NCI-H774 (cell line): ENCODE measurements at places on chromosomes 6 and 20.

DNA sequence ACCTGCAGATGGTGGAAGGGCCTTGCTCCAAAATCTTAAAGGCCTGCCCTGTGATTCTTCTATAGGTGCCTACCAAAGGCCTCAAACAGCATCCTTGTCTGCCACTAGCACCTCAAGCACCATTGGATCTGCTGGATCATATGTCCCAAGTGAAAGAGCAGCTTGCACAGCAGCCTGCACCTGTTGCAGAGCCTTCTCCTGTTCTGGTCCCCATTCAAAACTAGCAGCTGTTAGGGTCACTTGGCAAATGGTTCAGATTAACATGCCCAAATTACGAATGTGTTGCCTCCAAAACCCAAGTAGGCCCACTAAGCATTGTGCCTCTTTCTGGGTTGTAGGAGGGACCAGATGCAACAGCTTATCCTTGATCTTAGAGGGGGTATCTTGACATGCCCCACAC lies 99.6 kb upstream of the F13A1 start:
- DNase-seq: no peak

- DNase-seq: peak; percentile 87
These were observed 41.1 kb upstream of the OSTM1 start for GRCh38 chr6:108115598-108116058.

DNA sequence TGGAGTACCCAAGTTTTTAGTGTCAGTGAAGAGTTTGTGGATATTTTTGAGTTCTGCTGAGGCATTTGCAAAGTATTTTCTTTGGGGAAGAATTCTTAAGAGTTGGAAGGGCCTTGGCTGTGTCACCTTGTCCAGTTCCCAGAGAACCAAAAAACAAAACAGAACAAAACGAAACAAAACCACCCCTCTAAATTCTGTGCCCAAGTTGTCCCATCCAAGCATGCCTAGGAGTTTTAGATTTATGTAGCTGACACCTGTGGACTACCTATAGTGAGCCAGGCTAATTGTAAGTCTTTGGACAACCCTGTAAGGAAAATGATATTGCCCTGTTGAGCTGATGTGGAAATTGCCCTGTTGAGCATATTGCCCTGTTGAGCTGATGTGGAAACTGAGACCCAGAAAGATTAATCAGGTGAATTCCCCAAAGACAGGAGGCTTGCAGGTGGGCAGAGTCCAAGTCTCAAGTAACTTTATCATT lies 1.0 kb upstream of the ECI2 start:
- DNase-seq: no peak

GRCh38 chr6:116330511-116330910 lies 40.2 kb upstream of the DSE start:
- no peak for DNase-seq

DNA sequence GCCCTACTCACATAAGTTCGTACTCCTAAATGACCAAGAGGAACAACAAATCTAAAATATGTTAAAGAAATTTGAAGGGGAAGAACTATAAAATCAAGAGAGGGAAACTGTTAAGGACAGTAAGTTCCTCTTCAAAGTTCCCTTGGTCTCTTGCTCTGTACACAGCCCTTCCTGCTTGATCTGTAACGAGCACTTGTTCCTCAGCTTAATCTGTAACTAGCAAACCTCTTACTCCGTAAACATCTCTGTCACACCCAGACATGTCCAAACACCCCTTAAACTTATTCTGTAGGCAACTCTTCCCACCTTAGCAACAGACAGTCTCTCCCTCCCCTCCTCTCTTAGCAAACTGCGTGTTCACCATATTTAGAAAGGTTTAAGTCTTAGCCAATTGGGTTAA lies 29.9 kb downstream of the PLN start:
- no peak for DNase-seq

DNA sequence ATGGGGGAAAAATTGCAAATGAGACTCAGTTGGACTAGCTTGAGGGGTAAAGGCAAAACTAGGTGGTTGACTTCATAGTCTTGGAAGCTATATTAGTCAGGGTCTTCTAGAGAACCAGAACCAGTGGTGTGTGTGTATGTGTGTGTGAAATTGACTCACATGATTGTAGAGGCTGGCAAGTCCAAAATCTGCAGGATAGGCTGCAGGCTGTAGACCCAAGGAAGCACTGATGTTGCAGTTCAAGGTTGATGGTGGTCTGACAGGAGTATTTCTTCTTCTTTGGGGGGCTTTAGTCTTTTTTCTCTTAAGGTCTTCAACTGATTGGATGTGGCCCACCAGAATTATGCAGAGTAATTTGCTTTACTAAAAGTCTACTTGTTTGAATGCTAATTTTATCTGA lies 217.4 kb downstream of the MANEA start:
- DNase-seq: no peak

DNA sequence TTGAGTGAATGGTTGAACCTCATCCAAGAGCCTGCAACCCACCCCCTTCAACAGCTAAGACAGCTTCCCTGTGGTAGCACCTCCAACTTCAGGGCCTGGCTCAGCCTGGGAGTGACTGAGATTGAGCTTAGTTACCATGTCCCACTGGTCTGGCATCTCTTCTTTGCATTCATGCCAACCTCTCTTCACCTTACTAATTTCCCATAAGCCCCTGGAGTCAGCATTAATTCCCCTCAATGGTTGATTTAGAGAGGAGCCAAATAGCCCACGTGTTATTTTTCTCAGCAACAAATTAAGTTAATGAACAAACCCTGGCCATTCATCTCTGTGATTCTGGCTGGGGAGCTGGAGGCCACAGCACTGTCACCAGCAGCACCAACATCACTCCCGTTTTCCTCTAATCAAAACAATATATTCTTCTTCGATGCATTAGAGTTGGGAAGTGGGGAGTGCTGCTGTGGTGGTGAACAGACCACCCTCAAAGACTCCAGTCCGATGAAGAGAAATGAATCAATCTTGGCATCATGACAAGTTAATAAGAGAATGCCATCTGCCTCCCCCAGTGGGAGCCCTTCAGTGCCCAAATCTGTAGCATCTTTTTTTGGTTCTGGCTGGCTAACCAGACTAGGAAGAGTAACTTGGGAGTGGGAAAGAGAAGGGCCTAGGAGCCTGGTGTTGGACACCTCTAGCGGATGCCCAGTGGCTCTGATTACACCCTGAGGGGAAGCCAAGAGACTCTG lies 316.9 kb upstream of the RNF24 start:
- no peak for DNase-seq

GRCh38 chr6:156868385-156868784 lies 91.2 kb downstream of the ARID1B start:
- DNase-seq: no peak

- DNase-seq: no peak
These were observed 21.6 kb downstream of the TFEB start for GRCh38 chr6:41713650-41714291.

DNA sequence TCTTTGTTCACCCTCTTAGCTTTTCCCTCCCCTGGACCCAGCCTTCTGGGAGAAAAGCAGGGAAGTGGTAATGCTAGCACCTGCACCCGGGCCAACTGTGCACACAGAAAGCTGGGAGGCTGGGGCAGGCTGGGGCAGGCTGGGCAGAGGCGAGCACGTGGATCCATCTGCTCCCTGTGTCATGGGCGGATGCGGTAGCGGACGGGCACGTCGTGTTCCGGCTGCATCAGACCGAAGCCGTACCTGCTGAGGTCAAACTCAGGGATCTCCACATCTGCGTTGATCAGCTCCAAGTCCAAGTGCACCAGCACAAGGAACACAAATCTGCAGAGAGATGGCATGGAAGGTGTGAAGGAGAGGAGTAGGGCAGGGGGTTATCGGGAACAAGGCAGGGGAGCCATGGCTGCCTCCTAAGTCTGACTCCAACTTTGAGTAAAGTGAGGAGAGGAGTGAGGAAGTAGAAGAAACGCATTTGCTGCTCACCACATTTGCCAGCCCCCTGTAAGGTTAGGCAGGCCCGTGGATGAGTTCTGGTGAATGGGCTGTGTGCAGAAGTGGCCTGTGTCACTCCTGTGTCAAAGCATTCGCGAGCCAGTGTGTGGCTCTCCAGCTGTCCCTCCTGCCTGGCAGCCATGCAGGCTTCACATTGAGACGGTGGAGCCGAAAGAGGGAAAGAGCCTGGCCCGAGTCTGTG lies 25.4 kb upstream of the KCNB1 start:
- peak; percentile 9 for DNase-seq

DNA sequence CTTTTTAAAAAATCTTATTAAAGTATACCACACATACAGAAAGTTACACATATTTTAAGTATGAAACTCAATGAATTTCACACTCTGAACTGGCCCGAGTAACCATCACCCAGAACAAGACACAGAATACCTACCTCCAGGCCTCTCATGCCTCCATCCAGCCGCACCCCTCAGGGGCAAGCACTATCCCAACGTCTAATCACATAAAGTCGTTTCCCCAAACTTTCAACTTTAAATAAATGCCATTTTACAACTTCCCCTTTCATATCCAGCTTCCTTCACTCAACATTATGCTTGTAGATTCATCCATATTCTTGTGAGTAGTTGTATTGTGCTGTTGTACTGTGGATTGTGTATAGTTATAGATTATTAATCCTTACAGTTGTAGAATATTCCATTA lies 539.1 kb downstream of the CD83 start:
- DNase-seq: no peak

DNA sequence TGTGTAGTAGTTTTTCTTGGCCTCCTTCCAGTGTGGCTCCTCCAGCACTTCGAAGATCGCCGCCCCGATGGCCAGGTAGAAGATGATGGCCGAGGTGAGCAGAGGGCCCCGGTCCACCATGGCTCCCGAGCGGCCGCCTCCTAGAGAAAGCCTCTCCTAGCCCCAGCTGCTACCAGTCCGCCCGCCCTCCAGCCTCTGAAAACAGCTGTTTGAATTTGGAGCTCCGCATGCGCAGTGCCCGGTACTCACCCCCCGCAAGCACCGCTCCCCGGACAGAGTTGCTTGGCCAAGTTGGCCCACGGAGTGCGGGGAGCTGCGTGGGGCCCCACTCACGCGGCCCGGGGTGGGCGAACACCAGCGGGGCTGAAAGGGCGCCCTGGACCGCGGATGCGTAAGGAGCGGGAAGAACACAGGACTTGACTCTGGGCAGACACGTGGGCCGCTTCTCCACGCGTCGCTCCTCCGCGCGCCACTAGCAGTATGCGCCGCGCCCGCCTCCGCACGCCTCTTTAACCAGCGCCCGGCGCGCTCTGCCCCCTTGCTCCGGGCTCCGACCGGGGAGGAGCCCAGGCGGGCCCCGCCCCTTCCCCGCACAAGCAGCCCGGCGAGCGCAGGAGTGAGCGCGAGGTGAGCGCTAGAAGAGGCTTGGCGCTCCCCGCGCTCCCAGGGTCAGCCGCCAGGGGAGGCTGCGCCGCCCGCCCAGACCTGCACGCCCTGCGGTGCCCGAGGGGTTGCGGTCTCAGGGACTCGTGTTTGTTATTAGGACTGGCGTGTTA lies at the start of gene KCNK5:
TSS of gene KCNK5 (minus strand) at position 484 of the 776 bp plus-strand sequence. CDS start at position 120, 364 bp downstream.
- DNase-seq: peak; percentile 87

- no peak for DNase-seq
These were observed 23.1 kb upstream of the HDGFL1 start for GRCh38 chr6:22546236-22546635.

GRCh38 chr20:36645998-36646397 lies at the start of gene SLA2:
Gene SLA2, minus strand, starts transcription at chr20:36646196. Its CDS starts 4,861 bp downstream, at chr20:36641335.
- no peak for DNase-seq

GRCh38 chr6:151118461-151119123 lies 121.2 kb upstream of the AKAP12 start:
- DNase-seq: no peak

GRCh38 chr6:111534231-111534751 lies 51.3 kb upstream of the REV3L start:
- DNase-seq: peak; percentile 89

GRCh38 chr20:51318058-51318949 lies 224.2 kb downstream of the NFATC2 start:
- peak; percentile 70 for DNase-seq

GRCh38 chr6:150723857-150724256 lies 124.2 kb downstream of the PLEKHG1 start:
- DNase-seq: no peak

GRCh38 chr6:127952831-127953230 lies 52.0 kb upstream of the THEMIS start:
- no peak for DNase-seq

DNA sequence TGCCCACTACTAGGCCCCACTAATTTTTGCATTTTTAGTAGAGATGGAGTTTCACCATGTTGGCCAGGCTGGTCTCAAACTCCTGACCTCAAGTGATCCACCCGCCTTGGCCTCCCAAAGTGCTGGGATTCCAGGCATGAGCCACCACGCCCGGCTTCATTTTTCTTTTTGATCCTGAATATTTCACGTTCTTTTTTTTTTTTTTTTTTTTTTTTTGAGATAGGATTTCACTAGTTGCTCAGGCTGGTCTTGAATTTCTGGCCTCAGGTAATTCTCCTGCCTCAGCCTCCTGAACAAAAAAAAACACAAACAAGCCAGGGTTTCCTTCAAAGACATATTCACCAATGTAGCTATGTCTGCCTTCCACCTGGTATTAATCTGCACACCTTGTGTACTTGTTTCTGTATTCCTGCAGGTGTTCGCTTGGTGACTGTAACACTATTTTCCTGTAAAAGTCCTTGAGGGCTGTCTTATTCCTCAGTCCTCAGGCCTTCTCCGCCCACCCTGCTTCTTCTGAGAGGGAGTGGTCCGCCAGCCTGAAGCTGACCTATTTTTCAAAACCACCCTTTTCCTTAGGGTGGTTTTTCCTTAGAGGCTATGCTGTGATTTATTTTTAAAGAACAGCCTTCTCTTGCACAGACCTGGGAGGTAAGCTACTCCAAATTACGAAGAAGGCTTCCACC lies 36.1 kb upstream of the PNRC1 start:
- no peak for DNase-seq

DNA sequence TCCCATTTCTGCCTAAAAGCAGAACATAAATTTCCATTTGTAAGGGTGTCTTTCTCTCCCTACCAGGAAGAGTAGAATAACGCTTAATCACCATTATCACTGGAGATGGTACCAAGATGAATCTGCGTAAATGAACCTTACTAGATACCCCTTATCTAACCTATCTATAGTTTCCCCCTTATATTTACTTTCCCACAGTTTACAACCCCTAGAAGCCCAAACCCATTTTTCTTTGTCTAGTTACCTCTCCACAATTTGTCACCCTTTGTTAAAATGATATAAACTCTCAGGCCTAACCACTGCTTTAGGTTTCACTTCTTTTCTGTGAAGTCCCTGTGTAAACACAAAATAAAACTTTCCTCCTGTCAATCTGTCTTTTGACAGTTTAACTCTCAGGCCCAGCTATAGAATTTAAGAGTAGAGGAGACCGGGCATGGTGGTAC lies 45.5 kb downstream of the PCNA start:
- DNase-seq: no peak

- no peak for DNase-seq
These were observed 78.7 kb downstream of the IRF4 start for GRCh38 chr6:470051-470900.

DNA sequence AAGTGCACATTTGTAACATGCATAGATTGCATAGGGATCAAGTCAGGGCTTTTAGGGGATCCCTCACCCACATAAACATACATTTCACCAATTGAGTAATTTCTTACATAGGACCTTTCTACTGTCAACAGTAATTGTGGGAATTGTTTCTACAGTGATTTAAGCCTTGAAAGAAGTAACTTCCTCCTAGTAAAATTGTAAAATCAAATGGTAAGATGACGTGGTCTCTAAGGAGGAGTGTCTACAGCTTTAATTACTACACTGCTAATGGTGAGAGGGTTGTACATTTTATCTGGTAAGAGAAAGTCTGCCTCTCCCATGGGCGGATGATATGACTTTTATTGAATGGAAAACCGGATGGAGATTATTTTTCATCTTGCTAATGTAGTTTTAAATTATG lies 98.0 kb downstream of the RPP40 start:
- DNase-seq: no peak
